ENCODE measurements at places on chromosomes 6 and 20.

GRCh38 chr6:81088145-81088544, 664.3 kb downstream of the TENT5A start:
- DNase-seq = no peak

DNA sequence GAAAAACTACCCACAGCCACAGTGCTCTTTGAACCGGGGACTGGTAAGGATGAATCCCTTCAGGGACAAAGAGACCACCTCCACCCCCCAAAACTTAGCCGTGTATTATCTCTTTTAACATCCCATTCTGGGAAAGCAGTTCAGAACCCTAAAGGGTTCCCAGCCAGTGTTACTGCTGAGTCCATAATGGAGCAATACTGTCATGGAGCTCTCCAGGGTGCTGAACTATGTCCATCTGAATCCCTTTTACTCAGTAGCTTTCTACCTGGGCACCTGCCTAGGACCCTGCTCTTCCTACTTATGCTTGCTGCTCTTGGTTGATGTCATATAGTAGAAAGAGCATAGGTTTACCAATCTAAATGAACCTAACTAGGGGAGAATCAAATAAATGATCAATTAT, 22.3 kb upstream of the SAYSD1 start:
- DNase-seq = no peak

- DNase-seq = no peak
These were observed at the start of gene RIMS4 for GRCh38 chr20:44810391-44811149. TSS of gene RIMS4 (minus strand) at chr20:44810546. CDS start at chr20:44810271, 275 bp downstream.

DNA sequence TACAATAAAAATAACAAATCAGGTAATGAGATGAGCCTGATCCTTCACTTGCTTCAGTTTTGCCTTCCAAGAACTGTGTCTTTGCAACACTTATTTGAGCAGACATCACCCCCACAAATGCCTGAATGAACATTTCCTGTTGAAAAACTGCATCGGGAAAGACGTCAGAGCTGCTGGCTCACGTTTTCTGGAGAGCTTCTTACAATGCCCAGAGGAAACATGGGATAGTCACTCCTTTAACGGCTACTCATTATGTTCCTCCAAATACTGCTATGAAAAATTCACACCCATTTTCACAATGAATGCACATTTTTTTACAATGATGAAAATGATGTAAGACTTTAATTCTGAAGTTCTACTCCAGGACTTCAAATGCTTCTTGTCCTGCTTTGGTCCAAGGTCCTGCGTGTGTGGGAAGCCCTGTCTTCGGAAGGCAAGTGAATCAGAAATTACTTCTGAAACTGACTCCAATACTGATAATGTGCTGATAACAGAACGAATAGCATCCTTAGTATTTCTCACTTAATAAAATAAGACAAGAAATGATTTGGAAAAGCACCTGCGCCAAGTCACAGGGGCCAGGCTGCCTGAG, 238.0 kb downstream of the ANKRD60 start:
- no peak for DNase-seq

- no peak for DNase-seq
These were observed 244.2 kb downstream of the HIVEP2 start for GRCh38 chr6:142700671-142701312.

DNA sequence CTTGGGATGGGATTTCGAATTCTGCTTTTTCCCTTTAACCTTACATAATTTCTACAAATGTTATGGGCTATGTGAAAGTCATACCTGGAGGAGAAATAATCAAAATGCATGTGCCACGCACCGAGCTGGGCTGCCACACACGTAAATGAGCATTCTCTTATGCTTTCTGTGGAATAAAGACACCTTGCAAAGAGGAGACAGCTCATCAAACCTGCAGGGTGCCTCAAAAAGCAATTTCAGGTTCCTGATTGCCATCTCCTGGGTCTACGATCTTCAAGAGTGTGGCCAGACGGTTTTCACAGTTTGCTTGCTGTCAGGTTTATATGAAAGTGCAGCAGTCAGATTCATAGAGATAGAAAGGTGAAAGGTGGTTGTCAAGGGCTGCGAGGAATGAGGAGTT, 36.6 kb downstream of the DUSP22 start:
- no peak for DNase-seq

DNA sequence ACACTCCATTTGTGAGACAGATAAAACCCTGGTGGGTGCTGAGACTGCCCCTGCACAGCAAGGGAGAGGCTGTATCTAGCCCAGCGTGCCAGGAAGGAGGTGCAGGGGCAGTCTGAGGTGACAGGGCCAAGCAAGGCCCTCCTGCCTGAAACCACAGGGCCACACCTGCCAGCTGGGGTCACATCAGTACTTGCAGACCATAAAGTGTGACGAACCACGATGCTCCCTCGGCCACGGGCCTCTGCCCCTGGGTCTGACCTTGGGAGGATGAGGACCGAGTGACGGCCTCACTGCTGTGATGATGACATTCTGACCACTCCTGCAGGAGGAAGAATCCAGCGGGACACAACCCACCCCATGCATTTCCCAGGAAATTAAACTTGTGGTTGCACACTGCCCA, 75.1 kb downstream of the NINL start:
- no peak for DNase-seq

DNA sequence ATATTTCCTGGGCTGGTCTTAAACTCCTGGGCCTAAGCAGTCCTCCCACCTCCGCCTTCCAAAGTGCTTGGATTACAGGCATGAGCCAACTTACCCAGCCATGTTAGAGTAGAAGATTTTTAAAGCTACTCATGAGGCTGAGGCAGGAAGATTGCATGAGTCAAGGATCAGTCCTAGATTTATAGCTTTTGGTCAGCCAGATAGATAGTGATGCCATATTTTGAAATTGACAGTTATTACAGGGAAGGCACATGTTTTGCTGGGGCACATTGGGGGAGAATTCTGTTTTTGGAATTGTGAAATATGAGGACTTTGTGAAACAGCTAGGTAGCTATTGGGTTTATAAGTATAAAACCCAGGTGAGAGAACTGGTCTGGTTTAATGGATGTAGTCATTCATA, 40.9 kb downstream of the DOP1A start:
- DNase-seq = no peak

- no peak for DNase-seq
These were observed 84.6 kb downstream of the TRDN start for GRCh38 chr6:123551939-123552707.

DNA sequence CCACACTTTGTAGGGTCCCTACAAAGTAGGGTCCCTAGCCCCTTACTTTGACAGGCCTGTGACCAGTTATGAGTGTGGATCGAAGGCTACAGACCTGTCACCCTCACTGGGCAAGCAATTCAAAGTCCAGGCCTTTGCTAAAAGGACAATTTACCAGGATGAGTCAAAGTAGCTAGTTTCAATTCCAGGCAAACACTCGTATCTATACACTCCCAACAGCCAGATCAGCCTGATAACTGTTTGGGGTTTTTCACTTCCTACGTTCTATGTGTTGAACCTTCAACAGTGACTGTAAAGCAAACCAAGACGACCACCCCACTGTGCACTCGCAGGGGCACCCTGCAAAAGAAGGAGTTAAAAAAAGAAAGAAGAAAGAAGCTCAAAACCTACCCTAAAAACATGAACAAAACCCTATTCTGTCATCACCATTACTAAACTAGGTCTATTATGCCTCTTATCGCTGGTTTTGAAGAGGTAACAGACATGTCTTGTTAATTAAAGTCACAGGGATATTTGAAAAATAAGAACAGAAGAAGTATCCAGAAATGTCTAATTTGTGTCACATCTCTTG, 3.2 kb downstream of the GFOD1 start:
- no peak for DNase-seq

DNA sequence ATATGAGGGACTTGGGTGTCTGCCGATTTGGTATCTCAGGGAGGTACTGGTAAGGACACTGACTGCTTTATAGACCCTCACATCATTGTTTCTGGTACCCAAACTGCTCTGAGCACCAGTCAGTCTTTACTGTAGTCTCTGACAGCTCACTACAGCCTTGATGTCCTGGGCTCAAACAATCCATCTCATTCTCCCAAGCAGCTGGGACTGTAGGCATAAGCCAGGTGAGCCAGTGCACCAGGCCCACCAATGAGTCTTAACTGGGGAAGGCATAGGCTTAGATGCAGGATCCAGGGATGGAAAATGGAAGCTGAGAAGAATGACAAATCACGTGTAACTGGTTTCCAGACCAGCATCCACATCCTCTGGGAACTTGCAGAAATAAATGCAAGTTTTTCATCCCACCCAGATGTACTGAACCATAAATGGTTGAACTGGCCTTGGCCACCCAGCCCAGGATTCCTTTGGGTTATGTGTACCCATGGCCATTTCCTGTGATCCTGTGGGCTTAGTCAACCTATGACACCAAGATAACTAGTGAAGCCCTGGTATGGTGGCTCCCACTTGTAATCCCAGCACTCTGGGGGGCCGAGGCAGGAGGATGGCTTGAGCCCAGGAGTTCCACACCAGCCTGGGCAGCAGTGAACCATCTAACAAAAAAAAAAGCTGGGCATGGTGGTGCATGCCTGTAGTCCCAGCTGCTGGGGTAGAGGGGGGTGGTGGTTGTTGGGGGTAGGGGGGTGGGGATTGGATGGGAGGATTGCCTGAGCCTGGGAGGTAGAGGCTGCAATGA, 5.8 kb downstream of the TUBB start:
- no peak for DNase-seq

- no peak for DNase-seq
These were observed 95.6 kb upstream of the SHLD1 start for GRCh38 chr20:5654557-5654956.

GRCh38 chr6:165481921-165482320, 172.5 kb upstream of the C6orf118 start:
- DNase-seq = no peak

DNA sequence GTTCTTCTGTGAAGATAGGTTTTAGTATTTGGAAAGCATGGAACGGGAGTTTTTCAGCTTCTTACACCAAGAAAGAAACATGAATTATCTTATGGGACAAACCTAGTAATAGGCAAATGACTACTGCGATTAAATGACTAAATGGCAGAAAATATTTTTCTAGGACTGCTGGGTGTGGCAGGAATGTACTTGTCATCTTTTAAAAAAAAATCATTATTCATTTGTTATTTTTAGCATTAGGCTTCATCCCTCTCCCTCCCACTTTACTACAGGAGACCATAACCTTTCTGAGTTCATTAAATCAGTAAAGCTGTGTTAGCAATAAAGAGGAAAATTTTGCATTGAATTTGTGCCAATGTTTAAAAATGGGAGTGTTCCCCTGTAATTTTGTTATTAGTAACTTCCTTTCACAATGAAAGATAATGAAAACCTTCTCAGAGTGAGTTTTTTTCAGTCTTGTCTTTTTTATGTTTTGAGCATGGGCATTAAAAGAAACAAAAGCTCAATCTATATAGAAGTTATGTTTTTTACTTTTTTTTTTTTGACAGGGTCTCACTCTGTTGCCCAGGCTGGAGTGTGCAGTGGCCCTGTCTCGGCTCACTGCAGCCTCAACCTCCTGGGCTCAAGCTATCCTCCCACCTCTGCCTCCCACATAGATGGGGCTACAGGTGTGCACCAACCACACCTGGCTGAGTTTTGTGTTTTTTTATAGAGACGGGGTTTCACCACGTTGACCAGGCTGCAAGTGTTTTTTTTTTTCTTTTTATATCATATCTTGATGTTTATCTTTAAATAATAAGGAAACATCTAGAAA, 105.6 kb upstream of the CLDN20 start:
- DNase-seq = no peak

- DNase-seq = no peak
These were observed 118.3 kb downstream of the STXBP5 start for GRCh38 chr6:147322299-147323162.

GRCh38 chr20:17456279-17456678, 74.9 kb downstream of the BFSP1 start:
- no peak for DNase-seq

DNA sequence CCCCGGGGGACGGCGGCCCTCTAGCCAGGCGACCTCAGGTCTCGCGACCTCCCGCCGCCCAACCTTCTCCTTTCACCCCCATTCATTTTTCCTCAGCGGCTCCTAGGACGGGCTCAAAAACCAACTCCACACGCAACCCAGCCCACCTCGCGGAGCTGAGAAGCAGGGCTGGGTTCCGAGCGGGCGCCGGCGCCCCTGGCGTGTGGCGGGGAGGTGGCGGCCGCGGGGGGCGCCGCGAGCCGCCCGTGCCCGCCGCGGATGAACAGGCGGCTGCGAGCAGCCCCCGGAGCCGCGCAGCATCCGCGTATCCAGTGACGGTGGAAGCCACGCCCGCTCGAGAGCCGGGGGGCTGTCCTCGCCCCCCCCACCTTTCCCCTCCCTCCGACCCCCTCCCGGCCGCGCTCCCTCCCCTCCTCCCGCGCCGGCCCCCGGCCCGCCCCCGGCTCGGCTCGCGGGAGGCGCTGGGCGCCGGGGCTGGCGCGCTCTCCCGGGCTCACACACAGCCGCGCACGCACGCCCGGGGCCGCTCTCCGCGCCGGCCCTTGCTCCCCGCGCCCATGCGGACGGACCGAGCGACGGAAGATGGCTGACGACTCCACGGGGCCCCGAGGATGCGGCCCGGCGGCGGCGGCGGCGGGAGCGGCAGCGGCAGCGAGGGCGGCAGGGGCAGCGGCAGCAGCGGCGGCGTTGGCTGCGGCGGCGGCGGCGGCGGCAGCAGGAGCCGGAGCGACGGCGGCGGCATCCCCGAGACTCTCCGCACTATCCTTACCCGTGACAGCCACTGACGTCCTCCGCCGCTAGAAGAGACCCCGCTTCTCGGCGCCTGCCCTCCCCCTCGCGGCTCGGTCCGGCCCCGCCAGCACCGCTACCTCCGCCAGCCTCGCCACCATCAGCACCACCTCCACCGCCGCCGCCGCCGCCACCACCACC, at the start of gene SOBP:
TSS of gene SOBP (plus strand) at position 482 of the 930 bp plus-strand sequence. CDS start 500 bp downstream, outside the sequence.
- DNase-seq = peak; percentile 24

DNA sequence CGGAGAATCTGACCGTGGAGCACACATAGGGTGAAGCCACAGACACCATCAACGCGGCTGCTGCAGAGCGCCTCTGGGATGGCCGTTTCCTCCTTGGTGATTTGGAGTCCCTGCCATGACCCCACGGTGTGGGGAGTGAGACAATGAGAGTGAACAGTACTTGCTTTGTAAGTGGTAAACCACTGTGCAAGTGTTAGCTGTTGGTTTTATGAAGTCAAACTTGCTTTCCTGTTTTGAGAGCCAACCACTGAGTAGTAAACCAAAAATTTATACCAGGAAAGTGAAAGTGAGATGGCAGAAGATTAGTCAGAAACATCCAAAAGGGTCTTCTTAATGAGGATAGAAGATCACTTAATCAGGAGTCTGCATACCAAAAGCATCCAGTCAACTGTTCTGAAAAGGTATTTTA, 160.7 kb downstream of the FOXC1 start:
- no peak for DNase-seq

GRCh38 chr20:8756410-8756809, 312.5 kb upstream of the PLCB4 start:
- DNase-seq = no peak

DNA sequence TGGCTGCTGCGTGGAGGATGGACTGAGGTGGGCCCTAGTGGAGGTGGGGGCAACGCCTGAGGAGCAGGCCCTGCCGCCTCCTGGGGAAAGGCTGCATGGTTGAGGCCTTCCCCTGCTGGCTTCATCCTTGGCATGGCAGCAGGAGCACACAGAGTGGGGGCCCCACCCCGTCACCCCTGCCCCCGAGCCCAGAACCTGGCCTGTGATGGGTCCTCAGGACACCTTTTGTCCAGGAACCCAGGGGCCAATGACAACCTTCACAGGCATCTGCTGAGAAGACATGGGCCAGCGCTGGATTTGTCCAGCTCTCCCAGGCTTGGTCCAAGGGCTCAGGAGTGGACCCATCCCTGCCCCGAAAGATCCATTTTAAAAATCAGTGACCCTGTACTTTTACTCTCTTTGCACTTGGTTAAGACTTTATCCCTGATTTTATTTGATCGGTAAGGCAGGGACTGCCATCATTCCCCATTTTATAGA, 575 bp upstream of the SLC17A9 start:
- DNase-seq = no peak

Measured in stimulated activated CD4-positive, alpha-beta T cell treated with anti-CD3 and anti-CD28 coated beads, TNF-alpha, amount 100 ng/mL, for 1 hour (primary cell).